ENCODE measurements at places on chromosomes 6 and 20.
A peak's percentile ranks its signal among the peaks of the same experiment; 100 is the strongest.

- DNase-seq: no peak
Observed at GRCh38 chr20:47316776-47317126, 39.7 kb downstream of the ZMYND8 start.

DNA sequence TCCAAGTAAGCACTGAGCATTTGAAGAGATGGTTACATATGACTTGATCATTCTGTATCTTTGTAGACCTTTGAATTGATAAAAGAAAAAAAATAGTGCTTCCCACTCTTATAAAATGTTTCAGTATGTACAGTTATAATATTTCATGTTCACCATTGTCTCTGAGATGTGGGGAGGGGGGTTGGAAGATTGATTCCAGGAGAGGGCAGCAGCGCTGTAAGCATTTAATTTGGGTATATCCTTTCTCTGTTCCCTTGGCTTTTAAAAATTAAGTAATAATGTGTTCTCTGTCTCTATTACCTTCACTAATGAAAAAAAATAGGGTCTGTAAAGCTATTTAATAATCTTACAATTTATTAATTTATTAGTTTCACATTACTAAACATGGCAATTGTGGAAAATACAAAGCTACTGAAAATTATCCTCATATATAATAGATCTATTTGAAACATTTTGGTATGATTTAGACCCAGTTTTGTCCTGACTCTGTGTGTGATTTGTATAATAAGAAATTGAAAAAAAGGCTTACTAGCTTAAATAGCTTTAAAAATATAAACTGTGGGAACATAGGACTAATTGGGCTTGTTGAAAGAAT, 341.2 kb downstream of the CDKAL1 start:
- peak; percentile 46 for DNase-seq

DNA sequence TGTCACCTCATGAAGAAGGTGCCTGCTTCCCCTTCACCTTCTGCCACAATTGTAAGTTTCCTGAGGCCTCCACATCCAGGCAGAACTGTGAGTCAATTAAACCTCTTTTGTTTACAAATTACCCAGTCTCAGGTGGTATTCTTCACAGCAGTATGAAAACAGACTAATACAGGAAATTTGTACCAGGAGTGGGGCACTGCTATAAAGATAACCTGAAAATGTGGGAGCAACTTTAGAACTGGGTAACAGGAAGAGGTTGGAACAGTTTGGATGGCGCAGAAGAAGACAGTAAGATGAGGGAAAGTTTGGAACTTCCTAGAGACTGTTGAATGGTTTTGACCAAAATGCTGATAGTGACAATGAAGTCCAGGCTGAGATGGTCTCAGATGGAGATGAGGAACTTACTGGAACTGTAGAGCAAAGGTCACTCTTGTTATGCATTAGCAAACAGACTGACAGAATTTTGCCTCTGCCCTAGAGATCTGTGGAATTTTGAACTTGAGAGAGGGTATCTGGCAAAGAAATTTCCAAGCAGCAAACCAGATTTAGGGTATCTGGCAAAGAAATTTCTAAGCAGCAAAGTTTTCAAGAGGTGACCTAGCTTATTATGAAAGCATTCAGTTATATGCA, 23.5 kb upstream of the COL21A1 start:
- no peak for DNase-seq

DNA sequence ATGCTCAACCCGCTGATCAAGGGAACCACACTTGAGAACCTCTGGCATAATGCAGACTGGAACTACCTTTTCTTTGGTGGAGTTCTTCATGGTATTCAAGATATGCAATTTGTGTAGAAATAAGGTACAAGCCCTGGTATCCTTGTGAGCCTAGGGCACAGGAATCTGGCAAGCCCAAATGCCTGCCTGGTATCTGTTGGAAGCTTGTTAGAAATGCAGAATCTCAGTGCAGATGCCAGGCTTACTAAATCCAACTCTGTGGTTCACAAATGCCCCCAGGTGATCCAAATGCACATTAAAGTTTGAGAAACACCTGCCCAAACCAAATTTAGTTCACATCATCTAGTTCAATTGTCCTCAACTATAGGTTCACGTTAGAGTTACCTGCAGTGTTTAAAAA, 159.8 kb upstream of the LAMP5 start:
- no peak for DNase-seq

DNA sequence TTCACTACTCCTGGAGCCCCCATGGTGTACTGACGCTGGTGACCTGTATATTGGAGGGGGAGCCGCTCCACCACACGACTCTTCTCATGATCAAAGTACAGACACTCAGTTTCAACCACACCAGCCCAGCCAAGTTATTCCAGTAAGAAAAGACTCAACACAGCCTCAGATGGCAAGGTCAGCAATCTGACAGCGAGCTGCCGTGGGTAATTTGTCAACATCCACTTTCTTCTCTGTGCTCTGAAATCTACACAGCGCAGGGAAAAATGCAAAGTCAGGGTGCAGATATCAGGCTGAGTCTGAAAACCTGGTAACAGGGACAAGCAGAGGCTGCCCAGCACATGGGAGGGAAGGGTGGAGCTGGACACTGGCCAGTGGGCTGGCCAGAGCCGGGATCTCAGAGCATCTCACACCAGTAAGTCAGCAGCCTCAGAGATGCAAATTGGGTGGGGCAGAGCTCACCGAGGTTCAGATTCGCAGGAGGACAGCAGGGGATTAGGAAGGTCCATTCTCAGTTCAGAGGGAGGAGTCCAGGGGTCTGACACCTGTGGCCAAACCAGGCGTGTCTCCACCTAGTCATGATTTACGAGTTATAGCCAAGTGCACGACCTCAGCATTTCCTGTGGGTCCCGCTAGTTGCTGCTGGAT, 44.5 kb upstream of the RPS6KA2 start:
- DNase-seq: no peak

DNA sequence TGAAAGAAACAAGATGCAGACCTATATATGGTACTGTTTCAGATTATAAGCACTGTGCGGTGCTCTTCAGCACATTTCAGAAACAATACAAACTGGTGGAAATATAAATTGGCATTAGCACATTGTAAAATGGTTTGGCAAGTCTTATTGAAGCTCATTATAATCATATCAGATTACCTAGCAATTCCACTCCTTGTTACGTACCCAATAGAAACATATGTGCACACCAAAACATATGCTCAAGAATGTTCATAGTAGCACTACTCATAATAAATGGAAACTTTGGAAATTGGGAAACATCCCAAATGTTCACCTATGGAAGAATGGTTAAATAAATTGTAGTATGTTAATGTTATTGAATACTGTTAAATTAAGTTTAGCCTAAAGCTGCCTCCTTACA, 54.9 kb upstream of the PLEKHG1 start:
- DNase-seq: no peak

Measured in BE2C (cell line).